CD4-positive, alpha-beta T cell treated with Interleukin-4 for 1 hour (primary cell): ENCODE measurements at places on chromosomes 7 and 10.

- no peak for DNase-seq
Observed at GRCh38 chr7:54814401-54814800, 55.4 kb upstream of the SEC61G start.

DNA sequence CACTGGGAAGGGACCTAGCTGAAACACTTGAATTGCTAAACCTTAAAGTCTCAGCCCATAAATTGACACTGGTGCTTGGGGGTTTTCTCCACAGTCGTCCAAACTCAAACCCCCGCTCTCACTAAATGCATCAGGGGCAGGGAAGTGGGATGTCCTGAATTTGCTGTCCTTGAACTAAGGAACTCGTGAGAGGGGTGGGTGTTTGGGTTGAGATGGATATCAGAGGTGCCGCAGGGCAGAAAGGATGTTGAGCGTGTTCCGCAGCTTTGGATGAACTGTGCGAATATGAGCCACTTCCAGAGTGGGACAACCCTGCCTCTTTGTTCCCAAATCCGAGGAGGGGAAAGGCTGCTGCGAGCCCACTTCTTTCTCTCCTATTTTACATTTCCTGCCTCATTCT is 90.3 kb upstream of the LYZL2 start:
- DNase-seq: no peak

GRCh38 chr7:106062006-106062405 is 50.1 kb downstream of the SYPL1 start:
- no peak for DNase-seq

DNA sequence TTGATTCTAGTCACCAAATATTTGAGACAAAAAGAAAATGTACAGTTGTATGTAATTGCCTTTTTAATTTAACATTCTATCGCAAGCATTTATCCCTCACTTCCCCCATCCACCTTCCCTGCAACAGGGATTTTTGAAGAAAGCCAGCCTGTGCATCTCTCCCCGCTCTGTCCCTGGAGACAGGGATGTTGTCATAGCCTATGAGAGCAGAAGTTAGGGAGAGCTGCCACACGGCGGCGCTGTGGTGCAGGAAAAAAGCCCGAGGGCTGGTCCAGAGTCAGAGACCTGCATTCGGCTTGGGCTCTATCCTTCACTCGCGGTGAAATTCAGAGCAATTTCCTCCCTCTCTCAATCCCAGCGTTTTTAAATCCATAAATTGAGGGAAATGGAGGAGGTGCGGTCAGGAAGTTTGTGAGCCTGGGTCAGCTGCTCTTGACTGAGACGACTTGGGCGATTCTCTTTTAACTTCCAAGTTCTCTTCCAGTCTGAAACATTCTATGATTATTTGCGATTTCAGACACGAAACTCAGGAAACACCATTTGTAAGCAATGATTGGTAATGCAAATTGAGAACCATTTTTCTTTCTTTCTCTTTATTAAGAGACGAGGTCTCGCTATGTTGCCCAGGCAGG is 17.5 kb downstream of the HKDC1 start:
- peak; percentile 83 for DNase-seq

- DNase-seq: no peak
Observed at GRCh38 chr10:68315582-68315981, 16.3 kb upstream of the HNRNPH3 start.

GRCh38 chr7:3206771-3207191 is 94.3 kb upstream of the SDK1 start:
- no peak for DNase-seq

GRCh38 chr10:24255115-24255880 is 46.4 kb downstream of the KIAA1217 start:
- DNase-seq: no peak

DNA sequence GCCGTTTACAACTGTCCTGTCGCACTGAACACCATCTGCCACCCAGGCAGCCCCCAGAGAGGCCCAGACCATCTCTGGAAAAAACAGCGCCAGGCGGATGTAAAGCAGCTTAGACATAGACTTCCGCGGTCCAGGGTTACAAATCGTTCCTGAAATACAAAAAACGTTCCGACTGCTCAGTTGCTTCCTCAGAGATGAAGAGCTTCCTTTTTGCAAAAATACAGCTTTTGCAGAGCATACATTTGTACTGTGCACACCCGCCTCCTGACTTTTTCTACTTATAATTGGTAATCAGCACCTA is 11.4 kb downstream of the DAGLB start:
- DNase-seq: peak; percentile 31

DNA sequence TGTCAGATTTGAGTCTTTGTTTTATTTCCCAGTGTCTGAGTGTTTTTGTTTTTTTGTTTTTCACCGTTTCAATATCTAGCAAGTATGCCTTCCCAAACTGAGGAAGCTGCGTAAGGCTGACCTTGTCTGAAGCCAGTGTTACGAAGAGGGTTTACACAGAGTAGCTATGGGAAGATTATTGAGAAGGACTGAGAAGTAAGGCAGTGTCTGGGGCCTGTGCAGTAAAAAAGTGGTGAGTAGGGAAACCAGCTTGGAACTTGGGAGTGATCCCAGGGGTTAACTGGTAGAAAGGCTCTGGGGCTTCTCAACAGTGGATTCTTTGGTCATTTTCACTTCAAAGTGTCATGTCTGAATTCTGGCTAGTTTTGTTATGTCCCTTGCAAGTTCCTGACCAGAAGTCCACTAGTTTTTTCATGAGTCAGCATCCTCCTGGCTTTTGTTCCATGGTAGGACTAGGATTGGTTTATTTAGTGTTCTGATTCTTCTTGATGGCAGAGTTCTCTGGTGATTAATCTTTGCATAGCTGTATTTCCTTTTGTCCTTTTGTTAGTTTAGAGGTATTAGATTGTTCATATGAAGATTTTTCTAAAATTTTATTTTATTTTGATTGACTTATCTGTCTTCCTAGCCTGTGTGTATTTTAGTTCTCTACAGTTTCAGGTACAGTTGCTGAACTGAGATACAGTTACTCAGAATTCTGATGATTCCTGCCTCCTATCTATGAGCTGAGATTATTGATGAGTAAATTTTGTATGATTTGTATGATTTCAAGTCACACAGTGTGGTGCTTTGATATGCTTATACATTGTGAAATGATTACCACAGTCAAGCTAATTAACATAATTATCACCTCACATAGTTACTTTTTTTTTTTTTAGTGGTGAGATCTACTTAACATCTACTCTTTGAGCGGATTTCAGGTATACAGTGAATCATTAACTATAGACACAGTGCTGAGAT is 19.0 kb downstream of the GARS1 start:
- no peak for DNase-seq

- DNase-seq: no peak
Observed at GRCh38 chr10:11266426-11266825, 248.8 kb downstream of the CELF2 start.

- peak; percentile 10 for DNase-seq
Observed at GRCh38 chr7:73980206-73980605, 47.8 kb upstream of the ELN start.

DNA sequence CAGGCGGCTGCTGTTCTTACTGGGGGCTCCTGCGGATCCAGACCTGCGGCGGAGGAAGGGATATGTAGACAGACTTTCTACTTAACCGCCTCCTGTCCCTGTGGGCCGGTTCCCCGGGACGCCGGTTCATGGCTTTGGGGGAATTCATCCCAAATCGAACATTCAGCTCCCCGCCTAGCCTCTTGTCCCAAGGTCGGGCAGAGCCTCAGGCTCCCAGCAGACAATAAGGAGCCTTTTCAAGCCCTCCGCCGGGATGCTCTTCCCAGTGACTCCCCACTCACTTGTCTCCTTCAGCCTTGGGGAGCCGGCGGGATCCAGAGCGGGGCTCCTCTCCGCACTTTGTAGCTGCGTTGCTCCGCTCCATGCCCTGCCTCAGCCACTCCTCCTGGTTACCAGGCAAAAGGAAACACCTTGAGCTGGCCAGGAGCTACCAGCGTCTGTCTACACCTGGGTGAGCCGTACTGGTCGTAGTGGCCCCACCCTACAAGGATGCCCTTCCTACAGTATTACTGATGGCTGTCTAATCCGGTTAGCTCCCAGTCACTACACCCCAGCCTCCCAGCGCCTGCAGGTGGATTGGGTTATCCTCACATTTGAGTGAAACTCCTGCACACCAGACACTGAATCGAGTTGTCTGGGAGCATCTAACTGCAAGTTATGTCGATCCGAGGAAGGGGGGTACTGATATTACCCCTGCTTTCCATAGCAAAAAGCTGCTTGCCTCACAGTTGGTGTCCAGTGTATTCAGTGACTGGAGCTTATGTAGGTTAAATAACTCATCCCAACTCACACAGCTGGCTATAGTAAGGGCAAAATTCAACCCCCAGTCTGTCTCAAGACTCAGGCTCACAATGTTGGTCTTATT is at the start of gene C10orf95:
C10orf95 (minus strand) TSS at position 439 of the 865 bp plus-strand sequence. CDS start 450 bp downstream, outside the sequence.
- no peak for DNase-seq

GRCh38 chr10:24215196-24215595 is 6.3 kb downstream of the KIAA1217 start:
- no peak for DNase-seq

DNA sequence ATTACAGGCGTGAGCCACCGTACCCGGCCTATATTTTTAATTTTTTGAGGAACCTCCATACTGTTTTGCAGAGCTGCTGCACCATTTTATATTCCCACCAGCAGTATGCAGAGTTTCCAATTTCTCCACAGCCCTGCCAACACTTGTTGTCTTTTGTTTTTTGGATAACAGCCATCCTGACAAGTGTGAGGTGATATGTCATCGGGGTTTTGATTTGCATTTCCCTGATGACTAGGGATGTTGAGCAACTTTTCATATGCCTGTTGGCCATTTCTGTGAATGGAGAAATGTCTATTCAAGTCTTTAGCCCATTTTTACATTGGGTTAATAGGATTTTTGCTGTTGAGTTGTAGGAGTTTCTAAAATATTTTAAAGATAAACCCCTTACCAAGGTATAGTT is 22.2 kb downstream of the ENTPD7 start:
- DNase-seq: no peak
